ENCODE measurements at places on chromosomes 2 and 18.

DNA sequence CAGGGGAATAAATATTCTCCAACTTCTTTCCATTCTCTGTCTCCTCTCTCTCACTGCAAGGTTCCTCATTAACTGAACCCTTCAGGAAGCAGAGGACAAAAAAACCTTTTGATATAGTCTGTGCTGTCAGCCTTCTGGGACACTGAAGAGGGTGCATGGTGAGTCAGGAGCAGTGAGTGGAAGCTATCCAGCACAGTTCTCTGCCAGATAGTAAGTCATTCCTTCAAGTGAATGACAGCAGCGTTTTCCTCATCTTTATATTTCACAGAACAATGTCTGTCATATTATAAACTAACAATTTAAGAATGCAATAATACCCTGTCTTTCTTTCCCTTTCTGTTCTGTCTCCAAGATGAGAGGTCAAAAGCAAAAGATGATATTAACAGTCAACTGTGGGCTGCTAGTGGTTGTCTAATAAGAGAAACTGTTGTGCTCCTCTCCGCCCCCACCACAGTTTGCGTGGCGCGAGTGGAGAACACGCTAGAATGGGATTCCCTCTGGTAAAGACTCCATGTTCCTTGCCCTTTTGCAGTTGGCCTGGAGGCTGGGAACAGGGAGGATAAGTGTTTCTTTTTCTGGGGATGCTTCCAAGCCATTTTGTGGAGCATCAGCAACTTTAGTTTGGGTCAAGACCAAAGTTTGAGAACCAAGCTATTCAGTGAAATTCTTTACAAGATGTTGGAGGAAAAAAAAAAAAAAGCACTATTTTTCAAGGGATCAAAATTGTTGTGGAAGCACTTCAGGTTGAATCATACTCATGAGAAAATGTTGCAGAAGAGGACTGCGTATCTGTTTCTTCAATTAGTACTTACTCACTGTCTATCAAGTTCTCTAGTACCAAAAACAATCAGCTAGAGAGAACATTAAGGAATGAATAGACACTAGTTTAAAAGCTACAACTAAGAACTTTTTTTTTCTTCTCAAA is 430.2 kb downstream of the SETBP1 start:
- DNase-seq: no peak

GRCh38 chr2:181697126-181697525 is 16.8 kb upstream of the NEUROD1 start:
- no peak for DNase-seq

DNA sequence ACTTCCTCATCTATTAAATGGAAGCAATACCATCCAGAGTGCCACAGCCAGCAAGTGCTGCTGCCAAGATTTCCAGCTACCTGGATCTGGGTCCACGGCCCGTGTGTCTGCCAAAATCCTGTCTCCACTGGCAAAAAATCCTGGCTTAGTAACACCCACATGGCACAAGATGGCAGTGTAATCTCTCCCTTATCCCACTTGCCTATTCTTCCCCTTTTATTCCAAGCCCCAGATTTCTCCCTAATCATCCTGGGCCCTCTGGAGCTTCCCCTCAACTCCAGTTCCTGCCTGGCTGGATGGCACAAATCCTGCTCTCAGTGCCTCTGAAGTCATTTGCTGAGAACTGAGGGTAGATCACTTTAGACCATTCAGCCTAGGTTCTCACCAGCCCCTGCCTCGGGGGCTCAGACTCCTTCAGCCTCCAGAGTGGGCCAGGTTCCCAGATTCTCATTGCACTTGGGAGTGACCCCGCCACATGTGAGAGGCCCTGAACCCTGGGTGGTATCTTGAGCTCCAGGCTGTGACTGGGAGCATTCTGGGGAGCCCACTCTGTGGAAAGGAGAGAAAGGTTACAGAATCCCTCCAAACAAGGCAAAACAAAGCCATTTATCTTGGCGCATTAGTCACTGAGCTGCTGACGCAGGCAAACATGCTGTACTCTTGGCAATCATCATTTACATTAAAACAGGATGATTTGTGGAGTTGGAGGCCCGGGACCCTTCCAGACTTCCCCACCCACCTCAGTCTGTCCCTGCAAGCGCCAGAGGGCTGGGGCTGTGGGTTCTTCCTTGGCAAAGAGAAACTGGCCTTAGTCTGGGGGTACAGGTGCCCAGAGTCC is 325.8 kb downstream of the DYSF start:
- DNase-seq: peak; percentile 60

DNA sequence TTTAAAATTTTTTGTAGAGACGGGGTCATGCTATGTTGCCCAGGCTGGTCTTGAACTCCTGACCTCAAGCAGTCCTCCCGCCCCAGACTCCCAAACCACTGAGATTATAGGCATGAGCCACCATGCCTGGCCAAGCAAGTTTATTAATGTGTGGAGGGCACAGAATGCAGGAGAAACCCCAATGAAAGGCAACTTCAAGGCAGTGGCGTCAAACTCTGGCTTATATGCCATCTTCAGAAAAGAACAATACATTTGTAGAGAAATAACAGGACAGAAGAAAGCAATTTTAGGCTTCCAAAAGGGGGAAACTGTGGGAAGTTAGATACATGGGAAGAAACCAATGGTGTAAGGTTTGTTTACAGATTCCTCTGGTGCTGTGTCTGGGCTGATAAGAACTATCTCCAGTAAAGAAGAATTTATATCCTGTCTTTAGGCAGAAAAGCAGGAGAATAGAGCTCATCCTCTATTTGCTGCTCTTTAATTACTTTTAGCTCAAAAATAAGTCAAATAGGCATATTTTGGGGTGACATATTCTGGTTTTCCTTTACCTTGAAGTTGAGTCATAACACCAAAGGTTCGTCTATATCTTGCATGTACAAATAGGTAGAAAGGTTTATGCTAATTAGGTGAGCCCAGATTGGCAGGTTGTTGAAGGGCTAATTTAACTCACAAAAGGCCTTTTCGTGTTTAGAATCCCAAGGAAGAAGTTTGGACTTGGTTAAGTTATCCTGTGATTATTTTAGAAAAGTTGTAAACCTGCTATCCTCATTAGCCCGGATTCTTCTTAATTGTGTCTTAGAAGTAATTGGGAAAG is 26.0 kb upstream of the TMEM214 start:
- no peak for DNase-seq

DNA sequence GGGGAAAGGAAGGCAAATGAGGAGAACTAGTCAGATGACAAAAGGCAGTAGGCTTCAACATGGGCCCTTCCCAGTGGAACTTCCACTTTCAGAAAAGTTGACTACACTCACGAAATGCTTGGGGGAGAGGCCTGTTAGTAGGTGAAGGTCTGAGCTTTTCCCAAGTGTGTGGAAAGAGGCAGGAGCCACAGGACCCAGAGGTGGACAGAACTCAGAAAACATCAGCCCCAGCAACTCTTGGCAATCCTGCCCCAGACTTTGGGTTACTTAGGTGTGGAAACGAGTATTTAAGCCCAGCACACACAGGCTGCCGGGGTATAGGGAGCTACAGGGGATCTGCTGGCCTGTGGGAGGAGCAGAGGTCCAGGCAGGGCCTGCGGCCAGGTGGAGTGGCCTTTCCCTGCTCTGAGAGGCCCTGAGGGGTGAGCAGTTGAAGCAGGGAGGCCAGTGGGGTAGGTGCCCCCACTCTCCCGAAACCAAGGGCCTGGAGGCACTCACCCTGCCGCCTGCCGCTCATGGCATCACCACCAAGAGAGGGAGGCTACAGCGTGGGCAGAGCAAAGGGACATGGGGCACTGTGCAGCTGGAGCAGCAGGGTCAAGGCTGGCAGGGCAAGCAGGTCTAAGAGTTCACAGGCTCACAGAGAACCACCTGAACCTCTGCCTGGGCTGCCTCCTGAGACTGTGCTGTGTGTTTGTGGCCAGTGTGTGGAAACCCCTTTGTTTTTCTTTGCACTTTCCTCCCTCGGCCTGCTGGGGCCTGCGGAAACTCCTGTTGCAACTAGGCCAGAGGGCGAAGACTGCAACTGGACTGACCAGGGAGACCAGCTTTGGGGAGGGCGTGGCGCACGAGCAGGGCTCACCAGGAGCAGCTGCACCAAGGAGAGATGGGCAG is 130.7 kb upstream of the SERTAD2 start:
- DNase-seq: no peak

DNA sequence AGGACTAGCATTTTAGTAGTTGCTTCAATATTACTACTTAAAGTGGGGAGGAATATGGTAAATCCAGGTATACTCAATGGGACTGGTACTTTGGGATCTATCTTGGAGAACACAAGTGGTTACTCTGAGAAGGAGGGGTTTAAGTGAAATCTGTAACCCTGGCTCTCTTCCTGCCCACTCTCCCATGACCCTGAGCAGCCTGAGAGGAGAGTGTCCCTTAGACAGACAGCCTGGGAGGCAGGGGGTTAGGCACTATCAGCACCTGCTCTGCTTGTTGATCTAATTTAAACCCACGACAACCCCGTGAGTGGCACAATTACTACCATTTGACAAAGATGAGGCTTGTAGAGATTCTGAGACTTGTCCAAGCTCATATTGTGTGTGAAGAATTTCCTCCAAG is 395.5 kb downstream of the ALK start:
- no peak for DNase-seq

DNA sequence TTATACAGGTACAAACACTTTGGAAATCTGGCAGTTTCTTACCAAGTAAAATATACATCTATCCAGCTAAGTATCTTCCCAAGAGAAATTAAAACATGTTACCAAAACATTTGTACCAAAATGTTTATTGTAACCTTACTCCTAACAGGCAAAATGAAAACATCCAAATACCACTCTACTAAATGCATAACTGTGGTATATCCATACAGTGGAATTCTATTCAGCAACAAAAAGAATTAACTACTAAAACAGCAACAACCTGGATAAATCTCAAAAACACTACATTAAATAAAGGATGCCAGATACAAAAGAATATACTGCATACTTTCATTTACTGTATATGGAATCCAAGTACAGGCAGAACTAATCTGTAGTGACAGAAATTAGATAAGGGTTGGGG is 51.1 kb downstream of the TLK1 start:
- no peak for DNase-seq

GRCh38 chr2:174607989-174608865 is 10.6 kb upstream of the WIPF1 start:
- no peak for DNase-seq

- no peak for DNase-seq
These were observed 154.2 kb upstream of the DLX2 start for GRCh38 chr2:172256886-172257285.

GRCh38 chr2:105038383-105039061 is 653 bp downstream of the MRPS9 start:
- no peak for DNase-seq

GRCh38 chr18:62751977-62752376 is 36.6 kb downstream of the PHLPP1 start:
- DNase-seq: no peak

DNA sequence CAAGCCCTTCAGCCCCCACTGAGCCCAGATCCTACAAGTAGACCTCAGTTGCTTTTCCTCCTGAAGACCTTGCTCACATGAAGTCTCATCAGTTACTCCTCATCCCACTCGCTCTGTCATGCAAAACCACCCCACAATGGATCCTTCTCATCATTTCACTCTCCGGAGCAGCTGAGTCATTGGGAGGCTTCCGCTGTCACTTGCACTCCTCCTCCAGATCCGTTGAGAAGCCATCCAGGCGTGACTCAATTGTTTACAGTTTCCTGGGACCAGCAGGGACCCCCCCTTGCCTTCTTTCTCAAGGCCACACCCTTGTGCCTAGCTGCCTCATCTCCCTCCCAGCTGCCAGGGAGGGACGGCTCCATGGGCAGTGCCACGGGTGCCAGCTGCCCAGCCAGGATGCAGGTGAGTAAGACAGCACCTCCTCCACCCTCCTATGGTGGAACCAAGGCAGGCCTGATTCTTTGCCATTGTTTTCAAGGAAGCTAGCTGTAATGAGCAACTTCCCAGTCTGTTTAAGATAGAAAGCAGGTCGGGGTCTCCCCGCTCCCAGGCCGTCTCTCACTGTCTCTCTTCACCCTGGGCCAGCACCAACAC is 16.3 kb downstream of the GPR55 start:
- DNase-seq: no peak

DNA sequence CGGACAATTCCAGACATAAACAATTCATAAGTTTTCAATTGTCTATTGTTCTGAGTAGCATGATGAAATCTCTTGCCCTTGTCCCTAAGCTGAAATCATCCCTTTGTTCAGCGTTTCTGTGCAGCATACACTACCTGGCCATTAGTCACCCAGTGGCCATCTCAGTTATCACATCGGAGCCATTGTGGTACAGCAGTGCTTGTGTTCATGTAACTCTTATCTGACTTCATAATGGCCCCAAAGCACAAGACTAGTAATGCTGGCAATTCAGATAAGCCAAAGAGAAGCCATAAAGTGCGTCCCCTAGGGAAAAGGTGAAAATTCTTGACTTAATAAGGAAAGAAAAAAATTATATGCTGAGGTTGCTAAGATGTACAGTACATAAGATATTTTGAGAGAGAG is 127.2 kb downstream of the FHOD3 start:
- DNase-seq: no peak

DNA sequence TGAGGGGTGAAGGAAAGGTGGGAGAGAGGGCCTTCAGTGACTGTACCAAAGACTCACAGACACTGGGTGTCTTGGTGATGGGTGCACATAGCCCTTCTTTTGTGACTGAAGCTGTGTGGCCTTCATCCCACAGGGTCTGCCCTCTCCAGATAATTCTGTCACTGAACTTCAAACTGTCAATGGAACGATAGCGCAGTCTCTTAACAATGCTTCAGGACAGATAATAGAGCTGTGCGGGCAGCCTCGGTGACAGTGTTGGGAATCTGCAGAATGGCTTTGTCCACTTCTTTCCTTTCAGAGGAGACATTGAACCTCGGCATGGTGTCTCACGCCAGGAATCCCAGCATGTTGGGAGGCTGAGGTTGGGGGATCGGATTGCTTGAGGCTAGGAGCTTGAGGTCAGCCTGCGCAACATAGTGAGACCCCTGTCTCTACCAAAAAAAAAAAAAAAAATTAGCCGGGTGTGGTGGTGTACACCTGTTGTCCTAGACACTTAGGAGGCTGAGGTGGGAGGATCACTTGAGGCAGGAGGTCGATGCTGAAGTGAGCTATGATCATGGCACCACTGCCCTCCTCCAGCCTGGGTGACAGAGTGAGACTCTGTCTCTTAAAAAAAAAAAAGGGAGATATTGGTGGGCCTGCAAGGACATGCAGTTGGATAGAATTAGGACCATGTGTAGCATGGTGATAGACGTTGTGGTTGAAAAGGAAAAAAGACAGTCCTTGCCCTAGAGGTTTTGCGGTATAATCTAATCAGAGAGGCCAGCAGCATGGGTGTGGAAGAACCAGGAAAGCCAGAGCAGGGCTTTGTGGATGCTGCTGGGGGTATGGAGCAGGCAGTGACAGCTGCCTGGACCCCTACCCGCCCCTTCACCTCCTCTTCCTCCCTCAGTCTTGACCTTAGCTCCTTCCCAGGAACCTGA is 91.4 kb downstream of the LDLRAD4 start:
- no peak for DNase-seq

DNA sequence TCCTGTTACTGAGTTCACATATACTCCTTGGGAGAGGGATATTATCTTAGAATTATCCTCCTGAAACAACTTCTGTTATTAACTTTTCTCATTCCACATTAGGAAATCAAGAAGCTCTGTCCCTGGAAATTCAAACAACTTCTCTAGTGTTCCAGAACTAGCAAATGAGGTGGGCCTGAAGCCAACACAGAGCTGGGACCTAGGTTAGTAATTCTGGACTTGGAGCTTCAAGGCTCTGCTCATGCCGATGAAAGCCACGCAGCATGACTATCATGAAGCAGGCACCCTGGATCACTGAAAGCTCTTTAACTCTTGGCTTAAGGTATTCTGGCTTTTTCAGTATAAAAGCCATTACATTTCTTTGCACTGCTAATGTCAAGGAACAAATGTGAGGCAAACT is 242.7 kb downstream of the TGIF1 start:
- DNase-seq: no peak
